HepG2 (cell line): ENCODE measurements at places on chromosomes 7 and 10.

DNA sequence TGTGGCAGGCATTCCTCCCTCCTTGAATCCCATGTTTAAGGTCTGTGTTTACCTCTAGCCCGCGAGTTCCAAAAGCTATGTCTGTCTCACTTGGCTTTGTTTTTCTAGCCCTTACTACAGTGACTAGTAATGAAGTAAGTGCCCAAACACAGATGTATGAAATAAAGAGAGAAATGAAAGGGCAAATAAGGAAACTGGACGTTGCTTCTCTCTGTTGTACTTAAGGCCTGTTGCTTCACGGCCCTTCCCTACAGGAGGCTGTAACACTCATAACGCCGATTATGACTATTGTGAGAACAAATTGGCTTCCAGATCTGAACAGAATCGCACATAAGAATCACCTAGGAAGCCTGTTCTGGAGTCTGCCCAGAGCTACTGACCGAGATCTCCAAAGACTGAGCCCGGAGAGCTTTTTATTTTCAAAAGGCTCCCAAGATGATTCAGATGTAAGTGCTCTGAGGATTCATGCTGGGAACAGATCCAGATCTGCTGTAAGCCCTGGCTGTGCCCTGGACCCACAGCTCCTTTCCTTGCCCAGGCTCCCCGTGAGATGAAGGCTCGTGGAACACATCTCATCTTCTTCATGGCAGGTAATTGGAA lies 432.6 kb downstream of the SDK1 start:
- no peak for DNase-seq

GRCh38 chr7:114007386-114007785 lies 88.6 kb upstream of the PPP1R3A start:
- no peak for DNase-seq

GRCh38 chr10:29607576-29607975 lies 27.2 kb downstream of the SVIL start:
- DNase-seq, result no peak

DNA sequence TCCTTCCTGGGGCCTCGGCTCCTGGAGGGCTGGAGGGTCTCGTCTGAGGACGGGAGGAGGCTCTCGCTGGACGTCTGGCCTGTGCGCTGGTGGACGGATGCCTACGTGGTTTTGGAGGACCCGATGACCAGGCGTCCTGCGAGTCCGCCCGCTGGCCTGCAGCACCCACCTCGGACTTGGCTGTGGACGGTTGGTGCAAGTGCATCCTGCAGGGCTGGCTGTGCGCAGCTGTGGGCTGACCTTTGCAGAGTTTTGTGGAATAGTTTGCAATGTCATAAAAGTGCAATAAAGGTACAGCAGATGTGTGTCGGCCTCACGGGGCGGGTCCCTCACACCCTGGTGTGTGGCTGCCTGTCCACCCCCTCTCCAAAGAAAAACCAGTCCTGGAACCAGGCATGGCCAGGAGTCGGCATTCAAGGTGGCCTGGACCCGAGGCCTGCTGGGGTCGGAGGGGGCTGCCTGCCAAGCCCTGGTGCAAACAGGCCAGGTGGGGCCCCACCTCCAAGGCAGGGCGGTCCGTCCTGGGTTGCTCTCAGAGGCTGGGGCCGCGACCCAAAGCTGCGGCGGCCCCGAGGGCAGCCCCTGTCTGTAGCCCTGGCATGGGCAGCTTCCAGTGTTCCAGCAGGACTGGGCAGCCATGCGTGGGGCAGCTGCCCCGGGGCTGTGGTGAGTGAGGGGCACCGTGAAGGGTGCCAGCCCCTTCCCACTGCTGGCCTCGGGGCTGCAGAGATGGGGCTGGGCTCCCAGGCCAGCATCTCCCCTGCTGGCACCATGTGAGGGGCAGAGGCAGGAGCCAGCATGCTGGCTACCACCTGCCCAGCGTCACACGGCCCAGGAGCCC lies 29.3 kb upstream of the FOXL3 start:
- no peak for DNase-seq

- DNase-seq, result no peak
Observed at GRCh38 chr7:68892236-68892635, 706.0 kb upstream of the AUTS2 start.

DNA sequence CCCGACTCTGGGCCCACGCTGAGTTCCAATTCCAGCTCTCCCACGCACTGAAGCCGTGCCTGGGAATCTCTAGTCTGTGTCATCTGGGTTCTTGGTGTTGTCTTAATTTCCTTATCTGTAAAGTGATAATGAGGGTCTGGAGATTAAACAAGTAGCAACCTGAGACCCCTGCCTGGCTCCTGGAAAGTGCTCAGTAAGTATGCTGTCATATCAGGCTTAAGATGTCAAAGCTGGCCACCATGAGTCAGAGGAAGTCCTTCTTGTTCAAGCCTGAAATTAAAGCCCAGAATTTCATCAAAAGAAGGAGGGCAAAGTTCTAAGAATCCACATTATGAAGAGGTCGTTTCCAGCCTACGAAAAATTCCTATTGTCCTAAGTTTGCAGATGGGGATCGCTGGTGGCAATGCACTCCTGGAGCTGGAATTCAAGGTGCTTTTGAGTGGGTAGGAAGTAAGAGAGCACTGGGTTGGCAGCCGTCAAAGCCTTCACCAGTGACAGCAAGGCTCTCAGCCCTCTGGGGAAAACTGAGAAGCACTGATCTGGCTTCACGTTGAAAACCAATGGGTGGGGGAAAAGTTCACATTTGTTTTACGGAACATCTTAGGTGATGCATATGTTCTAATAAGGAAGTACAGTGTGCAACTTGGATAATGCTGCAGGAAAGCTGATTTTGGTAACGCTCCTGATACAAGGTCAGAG lies 50.3 kb upstream of the NCAPG2 start:
- DNase-seq, result no peak

DNA sequence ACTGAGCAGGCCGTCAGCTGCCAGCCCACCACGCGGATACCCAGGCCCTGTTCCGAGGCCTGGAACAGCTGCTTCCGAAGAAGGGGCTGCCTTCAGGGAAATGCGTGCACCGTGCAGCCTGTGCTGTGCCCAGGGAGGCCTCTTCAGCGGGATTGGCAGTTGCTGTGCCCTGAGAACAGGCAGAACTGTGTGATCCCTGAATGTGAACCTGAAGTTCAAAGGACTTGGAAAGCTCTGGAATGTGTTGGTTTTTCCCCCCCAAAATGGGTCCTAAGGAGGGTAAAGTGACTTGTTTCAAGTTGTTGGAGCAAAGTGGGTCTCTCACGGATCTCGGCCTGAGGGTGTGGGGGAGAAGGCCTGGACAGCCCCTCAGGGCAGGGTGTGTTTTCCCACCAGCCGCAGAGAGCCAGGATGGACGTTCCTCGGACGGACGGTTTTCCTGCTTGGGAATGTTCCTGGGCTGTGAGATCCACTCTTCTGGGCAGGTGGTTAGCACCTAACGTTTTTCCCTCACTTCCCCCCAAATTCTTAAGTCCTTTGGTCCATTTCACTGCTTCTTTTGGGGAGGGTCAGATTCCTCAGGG lies 2.1 kb downstream of the SPRN start:
- no peak for DNase-seq

GRCh38 chr7:131620673-131621609 lies 64.5 kb upstream of the PODXL start:
- no peak for DNase-seq

- no peak for DNase-seq
Observed at GRCh38 chr7:4281231-4281993, 400.7 kb upstream of the FOXK1 start.

- no peak for DNase-seq
Observed at GRCh38 chr7:127413326-127413725, 20.8 kb upstream of the ZNF800 start.

DNA sequence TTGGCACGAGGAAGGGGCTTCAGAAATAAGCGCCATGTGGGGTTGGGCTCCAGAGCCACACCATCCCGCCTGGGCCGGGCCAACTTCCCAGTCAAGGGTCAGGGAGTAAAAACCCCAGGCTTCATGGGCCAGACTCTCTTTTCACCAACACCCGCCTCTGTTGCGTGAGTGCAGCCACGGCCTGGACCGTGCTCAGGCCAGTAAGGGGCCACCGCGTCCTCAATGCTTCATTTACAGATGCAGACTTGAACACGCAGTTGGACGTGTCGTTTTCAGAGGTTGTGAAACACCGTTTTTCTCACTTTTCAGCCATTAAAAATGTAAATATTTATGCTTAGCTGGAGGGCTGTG lies 161.0 kb downstream of the WDR37 start:
- no peak for DNase-seq
